CD4-positive, alpha-beta T cell treated with Interleukin-21 for 1 hour (primary cell): ENCODE measurements at places on chromosomes 7 and 10.

GRCh38 chr7:104275900-104276299 lies 52.5 kb upstream of the LHFPL3 start:
- DNase-seq, result no peak

- DNase-seq, result no peak
These were observed 267.8 kb downstream of the BICC1 start for GRCh38 chr10:58780476-58780875.

DNA sequence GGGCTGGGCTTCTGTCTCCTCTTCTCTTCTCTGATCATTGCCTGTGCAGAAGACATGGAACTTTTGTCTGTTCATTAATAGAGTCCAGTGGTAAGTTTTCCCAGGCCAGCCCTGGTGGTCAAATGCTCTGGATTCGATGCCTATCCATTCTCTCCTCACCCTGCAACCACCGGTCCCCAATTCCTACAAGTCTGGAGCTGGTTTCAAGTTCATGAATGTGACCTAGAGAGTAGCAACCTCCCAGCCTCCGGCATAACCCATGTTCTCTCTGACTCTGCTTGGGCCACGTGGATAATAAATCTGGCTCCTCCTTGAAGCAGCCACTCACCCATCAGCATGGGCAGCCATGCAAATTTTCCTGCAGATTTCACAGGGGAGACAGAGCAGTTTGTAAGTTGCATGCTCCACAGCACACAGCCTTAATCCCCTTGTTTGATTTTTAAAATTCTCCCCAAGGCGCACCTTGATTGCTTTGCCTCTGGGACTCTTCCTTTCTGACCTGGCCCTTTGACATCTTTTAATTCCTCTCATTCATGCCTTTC lies 37.3 kb upstream of the PDZD8 start:
- no peak for DNase-seq

DNA sequence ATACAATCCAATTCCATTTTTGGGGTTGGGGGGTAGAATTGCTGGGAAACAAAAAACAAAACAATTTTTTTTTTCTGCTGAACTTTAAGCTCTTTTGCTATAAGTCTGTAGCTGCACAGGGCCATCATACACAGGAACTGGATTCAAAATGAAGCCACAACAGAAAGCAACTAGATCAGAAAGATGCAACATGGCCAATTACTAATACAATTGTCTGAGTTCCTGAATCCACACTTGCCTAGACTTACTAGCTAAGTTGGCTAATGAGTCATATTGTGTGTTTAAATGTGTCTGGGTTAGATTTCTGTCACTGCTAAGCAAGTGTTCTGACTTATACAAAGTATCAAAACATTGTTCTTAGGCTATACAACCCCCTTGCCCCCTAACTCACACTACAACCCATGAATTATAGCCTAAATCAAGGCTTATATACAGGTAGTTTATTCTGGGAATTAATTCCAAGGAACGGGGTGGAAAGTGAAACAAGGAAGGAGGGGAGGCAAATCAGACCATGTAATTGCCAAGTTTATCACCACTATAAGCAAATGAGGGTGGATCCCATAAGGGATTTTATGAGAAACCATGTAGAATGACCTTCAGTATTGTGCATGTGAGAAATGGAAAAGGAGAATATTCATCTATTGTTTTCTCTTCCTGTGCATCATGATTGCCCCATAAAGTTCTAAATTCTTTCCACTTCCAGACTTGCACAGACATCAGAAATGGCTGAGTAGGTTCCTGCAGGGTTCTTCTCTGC lies 337.9 kb upstream of the SORCS1 start:
- DNase-seq, result no peak

DNA sequence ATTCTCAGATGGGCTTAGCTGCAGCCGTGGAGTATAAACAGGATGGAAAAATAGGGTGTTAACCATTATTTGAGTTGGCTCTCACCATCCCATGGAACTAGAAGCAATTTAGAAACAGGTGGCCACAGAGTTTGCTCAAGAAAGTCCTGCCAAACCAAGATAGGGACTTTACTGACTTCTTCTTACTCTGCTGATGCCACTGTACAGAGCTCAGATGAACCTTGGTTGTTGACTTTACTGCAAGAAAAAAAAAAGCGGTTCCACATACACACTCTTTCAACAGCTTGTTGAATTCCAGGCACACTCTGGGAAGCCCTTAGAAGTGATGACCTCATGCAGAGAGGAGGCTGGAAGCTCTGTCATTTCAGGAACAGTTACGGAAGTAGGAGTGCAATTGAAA lies 753.4 kb downstream of the NRG3 start:
- no peak for DNase-seq

- DNase-seq, result no peak
These were observed 56.0 kb upstream of the CTTNBP2 start for GRCh38 chr7:117929237-117929636.

GRCh38 chr7:101686030-101686429 lies 56.9 kb upstream of the MYL10 start:
- DNase-seq, result no peak

DNA sequence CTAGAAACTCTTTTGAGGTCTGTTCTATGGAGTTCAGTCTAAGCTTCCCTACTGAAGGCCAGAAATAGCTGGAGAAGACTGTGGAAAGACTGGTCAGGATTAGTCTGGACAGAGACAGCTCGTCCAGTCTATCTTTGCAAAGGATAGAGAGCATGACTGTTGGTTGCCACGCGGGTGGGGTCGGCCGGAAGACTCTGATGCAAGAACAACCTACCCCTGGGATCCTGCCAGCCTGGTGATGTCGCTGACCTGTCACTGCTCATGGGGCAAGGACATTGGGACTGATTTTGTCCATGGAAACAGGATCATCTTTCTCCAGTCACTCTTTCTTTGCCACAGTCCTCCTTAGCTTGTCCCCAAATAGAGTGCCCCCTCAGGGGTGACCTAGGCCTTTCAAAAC lies 337.6 kb upstream of the NPSR1 start:
- no peak for DNase-seq

DNA sequence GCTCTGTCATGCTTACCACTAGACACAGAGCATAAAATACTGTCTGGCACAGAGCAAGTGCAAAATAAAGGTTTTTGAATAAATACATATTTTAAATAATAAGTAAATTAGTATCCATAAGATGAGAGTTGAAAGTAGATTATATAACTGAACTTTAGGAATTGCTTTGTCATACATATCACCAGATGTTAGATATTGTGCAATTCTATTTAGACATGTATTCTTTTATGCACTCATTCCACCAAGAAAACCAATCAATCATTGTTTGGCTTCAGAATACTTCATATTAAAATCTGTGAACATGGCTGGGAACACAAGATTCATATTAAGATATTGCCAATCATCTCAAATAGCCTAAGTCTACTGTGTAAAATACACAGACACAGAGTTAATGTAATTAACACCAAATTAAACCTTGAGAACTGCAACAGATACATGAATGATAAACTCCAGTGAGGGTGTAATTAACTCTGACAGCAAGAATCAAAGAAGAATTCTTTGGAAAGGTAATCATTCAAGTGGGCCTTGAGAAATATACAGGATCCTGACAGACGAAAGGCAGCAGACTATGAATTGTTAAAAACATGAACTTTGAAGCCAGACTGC lies 201.0 kb upstream of the PTN start:
- no peak for DNase-seq

GRCh38 chr7:156544919-156545715 lies 95.5 kb upstream of the RNF32 start:
- no peak for DNase-seq

DNA sequence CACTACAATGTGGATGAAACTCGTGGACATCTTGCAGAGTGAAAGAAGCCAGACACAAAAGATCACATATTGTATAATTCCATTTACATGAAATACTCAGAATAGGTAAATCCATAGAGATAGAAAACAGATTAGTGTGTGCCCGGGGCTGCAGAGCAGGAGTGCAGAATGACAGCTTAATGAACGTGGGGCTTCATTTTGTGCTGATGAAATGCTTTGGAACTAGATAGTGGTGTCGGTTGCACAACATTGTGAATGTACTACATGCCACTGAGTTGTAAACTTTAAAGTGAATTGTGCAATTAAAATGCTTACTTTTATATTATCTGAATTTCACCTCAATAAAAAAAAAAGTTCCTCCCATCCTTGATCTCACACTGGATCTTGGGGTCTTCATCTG lies 31.8 kb upstream of the CARD11 start:
- DNase-seq, result no peak

- DNase-seq, result no peak
These were observed 161.4 kb upstream of the MDFIC start for GRCh38 chr7:114760477-114760876.

- DNase-seq, result no peak
These were observed 29.8 kb downstream of the BCAP29 start for GRCh38 chr7:107609811-107610261.

DNA sequence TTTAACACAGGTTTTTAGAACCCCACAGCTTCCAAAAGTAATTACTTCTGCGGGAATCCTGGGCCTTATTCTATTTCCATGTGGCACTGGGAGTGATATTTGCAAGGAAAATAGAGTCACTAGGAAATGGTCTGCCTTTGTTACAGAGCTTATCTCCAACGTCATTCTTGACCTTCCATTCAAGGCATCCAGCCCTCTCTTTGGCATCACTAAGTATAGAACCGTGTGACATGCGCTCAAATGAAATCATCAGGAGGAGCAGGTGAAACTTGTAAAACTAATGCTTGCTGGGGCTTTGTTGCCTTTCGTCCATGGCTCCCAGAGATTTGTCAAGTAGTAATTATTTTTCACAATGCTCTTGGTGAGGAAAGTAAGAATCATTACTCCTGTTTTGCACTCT lies 73.4 kb downstream of the PAPSS2 start:
- no peak for DNase-seq

DNA sequence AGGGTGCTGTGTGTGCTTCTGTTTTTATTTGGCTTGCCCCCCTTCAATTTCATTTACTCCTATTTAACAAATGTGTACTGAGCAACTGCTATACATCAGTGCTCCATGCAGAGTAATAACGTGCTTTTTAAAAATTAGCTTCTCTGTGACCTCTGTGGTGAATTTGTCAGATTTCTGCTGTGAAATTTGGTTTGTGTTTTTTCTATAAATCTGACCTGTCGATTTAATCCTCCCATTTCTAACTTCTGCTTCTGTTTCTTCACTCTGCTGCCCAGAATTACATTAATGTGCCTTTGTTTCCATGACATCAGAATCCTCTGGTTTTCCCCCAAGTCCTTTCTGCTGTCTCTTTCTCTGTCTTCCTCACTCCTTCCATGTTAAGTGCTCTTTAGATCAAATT lies 123.8 kb upstream of the CACNA2D1 start:
- no peak for DNase-seq

- no peak for DNase-seq
These were observed 12.7 kb downstream of the GPR22 start for GRCh38 chr7:107482571-107482970.

DNA sequence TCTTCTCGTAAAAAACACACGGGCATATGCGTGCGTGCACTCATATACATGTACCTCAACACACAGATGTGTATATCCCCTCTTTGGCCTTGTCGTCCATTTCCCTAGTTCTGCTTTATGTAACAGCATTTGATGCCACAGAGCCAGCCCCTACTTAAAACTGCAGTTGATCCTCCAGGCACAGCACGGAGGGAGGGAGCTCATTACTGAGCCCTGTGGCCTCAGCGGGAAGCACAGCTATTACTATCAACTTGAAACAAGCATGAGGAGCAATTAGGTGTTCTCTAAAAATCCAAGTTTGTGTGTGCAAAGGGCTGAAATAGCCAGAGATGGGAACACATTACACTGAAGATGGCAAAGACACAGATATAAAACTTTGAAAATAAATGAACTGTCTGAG lies 580.9 kb downstream of the GLRX3 start:
- no peak for DNase-seq

DNA sequence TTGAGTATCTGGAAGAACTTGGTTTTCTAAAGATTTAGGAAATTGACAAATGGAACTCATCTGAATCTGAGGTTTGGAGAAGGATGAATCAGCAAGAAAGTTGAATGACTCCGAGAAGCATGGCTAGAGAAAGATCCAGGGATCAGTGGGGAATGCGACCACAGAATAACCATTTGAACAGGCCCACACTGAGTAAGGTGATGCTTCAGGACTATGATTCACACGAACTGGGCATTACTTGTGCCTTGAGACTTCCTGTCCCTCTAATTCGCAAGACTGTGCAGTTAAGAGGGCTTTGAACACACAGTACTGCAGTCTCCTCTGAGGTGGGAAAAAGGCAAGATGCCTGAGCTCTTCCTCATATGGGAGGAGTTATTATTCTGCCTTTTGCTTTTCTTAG lies 395.5 kb upstream of the POM121L12 start:
- DNase-seq, result no peak

DNA sequence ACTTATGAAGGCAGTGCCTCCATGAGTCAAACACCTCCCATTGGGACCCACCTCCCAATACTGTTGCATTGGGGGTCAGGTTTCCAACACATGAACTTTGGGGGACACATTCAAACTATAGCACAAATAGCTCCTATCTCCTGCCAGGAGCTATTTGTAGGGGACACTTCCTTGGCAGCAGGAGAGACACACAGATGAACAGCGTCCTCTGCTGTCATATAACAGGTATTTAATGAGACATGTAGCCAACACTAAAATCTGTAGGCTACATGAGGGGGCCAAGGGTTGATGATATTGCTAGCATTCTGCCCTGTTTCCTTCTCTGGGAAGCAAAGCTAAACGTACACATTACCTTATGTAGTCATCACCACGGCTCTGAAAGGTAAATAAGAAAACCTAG lies 2.6 kb upstream of the GPR26 start:
- no peak for DNase-seq

DNA sequence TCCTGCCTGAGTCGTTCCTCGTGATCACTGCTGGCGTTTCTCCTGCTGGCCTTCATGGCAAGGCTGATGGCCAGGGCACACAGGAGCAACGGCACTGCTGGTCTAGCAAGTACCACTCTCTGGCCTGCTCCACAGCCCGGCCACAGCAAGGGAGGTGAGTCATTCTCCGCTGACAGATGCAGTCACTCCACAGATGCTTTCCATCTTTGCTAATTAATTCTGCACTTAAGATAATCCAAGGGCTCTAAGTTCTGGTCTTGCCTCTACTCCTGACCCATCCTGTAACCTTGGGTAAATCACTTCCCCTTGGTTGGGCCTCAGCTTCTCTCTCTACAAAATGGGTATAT lies 244.4 kb downstream of the RPS24 start:
- DNase-seq, result no peak
